Activated naive CD4-positive, alpha-beta T cell (primary cell): ENCODE measurements at places on chromosomes 3 and 15.

DNA sequence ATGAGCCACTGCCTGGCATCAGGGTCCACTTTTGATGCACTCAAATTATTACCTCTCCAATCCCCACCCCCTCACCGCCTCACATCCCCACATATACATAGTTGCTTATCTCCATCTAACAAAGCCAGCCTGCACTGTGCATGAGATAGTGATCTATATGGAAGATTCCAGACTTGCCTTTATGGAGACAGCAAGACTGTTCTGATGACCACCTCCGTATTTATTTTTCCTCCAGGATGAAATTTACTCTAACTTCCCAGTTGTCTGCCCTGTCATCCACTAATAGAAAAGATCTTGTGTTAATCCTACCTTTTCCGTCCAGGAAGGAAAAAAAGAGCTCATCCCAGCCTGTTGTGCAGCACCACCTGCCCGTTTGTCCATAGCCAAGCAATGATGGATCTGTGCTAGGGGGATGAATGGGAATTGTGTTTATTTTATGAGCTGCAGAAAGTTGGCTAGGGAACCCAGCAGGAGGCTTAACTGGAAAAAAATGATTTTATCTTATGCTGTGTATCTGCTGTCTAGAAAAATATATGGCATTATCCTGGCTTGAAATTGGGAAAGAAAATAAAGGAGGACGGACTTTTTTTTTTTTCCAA, 114.5 kb downstream of the CD47 start:
- no peak for DNase-seq

DNA sequence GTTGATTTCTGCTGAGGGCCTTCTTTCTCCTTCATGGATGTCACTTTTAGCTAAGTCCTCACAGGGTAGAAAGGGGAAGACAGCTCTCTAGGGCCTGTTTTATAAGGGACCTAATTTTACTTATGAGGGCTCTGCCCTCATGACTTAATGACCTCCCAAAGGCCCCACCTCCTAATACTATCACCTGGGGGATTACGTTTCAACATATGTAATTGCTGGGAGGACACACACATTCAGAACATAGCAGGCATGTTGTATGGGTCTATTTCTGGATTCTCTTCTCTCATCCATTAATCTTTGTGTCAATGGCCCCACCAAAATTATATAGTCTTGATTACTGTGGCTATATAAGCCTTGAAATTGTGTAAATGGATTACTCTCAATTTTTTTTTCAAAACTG, 255.0 kb downstream of the CLSTN2 start:
- DNase-seq, result no peak

DNA sequence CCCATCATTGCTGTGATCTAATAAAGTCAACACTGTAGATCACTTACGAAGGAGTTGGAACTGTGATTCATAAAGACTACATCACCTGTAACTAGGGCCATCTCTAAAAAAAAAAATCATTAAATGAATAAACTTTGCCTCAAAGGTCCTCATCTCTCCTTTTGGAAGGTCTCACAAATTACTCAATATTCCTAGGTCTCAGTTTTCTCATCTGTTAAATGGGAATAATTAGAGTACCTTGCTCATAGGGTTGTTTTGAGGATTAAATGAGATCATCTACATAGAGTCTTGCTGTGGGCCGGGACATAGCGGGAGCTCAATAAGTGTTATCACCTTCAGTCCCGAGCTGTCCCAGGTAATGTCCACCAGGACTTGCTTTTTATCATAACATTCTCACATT, 335.1 kb upstream of the PROK2 start:
- DNase-seq, result no peak

- DNase-seq, result no peak
Observed at GRCh38 chr3:23644676-23645075, 161.1 kb upstream of the UBE2E1 start.

- DNase-seq, result no peak
Observed at GRCh38 chr3:10933805-10934481, 58.6 kb upstream of the SLC6A1 start.

DNA sequence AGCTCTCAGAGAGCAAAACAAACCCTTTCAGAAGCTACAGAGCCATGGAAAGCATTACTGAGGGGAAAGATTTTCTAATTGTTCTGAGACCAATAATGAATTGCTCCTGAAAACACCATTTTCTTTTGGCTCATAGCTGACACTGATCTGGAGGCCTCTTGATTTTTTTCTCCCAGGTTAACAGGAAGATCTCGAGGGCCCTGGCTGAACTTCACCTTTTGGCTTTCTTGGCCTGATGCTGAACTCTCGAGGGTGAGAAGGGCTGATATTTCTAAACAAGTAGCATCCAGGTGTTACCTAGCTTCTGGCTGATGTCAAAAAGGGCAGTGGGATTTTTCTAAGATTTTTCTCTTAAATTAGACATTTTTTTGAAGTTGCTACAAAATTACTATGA, 19.9 kb upstream of the NFKBIZ start:
- no peak for DNase-seq

GRCh38 chr3:48504051-48504946, at the start of gene SHISA5:
Gene SHISA5, minus strand, starts transcription at chr3:48504174. Its CDS starts 80 bp downstream, at chr3:48504094.
- DNase-seq, result no peak
